ENCODE measurements at places on chromosomes 4 and X.

DNA sequence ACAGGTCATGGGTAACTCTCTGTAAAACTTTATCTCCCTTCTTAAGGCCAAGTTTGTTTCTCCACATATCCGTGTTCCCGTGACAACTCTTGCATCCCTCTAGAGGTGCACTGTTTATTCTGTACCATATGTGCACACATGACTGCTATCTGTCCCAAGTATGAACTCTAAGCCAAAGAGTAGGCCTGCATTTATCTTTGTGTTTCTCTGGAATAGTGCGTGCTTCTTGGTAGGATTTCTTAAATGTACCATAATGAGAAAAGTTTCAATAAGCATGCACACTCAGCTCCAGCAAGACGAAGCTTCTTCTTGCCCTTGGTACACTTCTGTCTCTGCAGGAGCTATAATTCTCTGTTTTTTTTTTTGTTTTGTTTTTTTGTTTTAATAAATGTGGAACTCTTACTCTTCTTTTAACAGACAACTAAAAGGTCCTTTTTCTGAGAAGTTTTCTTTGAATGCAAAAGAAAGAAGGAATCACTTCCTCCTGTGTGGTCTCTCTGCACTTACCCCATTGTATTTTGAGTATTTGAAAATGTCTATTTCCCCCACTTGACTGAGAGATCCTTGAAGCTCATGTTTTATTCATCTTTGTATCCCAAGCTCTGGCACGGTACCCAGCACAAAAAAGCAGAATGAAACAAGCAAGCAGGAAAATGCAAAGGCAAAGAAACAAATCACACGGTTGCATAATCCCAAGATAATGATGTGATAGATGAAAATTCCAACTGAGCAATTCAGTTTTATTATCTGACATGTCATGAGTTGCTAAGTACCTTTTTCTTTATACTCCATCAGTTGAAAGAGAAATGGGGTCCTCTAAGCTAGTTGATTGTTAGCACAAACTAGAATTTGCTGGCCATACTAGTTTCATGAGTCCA, 521.9 kb upstream of the BOD1L1 start:
- DNase-seq = no peak

DNA sequence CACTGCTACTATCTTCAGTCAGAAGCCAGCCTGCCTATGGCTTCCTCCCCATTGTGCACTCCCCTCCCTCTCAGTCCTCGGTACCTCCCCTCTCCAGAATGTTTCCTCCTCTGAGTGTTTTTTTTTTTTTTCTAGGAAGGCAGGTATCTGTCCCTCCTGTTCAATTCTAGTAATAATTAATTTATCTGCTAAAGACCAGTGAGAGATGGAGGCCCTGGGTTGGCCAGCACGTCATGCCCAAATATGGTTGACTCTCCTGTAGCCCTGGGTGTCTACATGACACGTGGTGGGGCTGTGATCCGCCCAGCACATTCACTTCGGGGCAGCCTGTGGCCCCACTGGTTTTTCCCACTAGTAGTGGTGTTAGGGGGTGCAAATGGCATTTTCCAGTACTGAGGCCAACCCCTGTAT, 1.8 kb downstream of the FLNA start:
- DNase-seq = peak; percentile 31

DNA sequence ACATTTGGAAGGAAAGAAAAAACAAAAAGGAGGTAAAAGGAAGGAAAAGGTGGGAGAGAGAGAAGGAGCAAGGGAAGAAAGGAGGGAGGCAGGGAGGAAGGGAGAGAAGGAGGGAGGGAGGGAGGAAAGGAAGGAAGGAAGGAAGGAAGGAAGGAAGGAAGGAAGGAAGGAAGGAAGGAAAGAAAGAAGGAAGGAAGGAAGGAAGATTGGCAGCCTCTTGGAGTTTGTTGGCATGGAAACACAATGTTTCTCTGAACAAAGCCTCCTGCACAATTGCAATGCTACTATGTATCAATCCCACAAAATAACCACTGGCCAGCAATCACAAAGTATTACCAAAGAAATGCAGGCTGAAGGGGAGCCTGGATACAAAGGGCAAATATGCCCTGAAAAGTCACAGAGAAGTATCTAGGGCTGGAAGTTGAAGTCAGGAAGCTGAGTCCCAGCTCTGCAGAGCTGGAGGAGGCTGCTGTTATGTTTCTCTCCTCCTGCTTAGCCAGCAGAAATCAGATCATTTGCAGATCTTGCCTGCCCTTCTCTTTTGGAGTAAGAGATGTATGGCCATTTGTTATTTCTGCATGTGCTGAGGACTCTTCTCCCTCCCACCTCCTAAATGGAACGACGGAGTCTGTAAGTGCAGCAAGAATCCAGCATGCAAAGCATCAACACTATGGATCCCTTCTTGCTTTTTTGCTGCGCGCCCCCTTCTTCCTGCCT, 195.9 kb upstream of the LDB2 start:
- DNase-seq = no peak

- no peak for DNase-seq
Measured at GRCh38 chr4:176444741-176445140, 125.0 kb downstream of the SPCS3 start.

GRCh38 chrX:101260435-101260834, 30.7 kb downstream of the TAF7L start:
- no peak for DNase-seq

- no peak for DNase-seq
Measured at GRCh38 chr4:75822416-75822815, 79.8 kb downstream of the PPEF2 start.

GRCh38 chr4:155667568-155668511, 1.2 kb downstream of the GUCY1A1 start:
- DNase-seq = no peak

GRCh38 chr4:113677325-113677724, 84.2 kb downstream of the CAMK2D start:
- no peak for DNase-seq

DNA sequence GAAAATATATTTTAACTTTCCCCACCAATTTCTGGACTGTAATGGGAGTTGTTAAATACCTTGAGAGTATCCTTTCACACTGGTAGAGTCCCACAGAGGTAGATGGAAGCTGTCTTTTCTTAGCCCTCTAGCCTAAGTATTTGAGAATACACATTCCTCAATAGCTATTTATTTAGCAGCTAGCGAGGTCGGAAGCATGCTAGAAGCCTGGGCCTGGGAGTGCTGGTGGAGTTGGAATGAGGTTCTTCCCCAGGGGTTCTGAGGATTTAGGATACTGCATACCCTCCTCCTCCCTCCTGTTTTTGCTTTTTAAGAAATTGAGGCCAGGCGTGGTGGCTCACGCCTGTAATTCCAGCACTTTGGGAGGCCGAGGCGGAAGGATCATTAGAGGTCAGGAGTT, 999 bp upstream of the KLHL15 start:
- DNase-seq = no peak

GRCh38 chr4:29277381-29277780, 1442.8 kb upstream of the PCDH7 start:
- no peak for DNase-seq

- no peak for DNase-seq
Measured at GRCh38 chr4:169184236-169184635, 86.5 kb downstream of the SH3RF1 start.

DNA sequence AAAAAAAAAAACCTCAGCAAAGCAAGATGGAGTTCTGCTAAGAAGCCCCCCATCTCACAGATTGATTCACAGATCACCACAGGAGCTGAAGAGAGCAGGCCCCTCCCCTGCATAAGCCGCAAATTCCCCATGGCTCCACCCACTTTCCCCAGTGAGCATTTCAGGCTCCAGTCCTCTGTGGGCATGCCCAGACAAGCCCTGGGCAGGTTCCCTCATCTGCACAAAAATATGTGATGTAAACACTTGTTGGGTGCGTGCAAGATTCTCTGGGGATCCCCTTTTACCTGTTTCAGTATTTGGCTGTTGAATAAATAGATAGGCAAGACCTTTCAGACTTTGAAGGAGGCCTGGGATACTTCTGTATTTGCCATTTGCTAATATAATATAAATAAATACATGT, 514.3 kb downstream of the PCDH7 start:
- DNase-seq = peak; percentile 3

DNA sequence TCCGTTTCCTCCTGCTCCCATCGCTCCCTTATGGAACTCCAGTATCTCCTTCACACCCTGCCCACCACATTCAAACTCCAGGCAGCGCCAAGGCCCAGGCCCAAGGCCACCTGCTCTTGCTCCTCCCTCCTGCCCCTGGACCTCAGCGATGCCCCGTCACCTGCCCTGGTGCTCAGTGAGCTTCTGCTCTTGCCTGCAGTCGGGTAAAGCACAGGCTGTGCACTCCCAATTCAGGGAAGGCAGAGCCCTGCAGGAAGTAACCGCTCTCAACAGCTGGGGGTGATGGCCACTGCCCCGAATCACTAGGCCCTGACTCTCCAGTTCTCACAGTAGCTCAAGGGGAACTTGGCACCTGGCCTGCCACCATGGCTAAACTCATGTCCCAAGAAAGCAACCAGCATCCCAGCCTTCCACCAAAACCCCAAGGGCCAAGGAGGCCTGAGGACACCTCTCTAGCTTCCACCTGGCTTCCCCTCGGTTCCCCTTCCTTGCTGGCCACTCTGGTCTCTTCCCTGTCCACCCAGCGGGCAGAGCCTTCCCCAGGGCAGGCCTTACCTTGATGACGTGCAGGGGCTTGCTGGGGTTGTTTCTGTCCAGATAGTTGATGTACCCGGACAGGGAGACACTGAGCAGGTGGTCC, 29.3 kb downstream of the WDR1 start:
- no peak for DNase-seq

- DNase-seq = no peak
Measured at GRCh38 chr4:85423431-85423830, 51.5 kb upstream of the ARHGAP24 start.

DNA sequence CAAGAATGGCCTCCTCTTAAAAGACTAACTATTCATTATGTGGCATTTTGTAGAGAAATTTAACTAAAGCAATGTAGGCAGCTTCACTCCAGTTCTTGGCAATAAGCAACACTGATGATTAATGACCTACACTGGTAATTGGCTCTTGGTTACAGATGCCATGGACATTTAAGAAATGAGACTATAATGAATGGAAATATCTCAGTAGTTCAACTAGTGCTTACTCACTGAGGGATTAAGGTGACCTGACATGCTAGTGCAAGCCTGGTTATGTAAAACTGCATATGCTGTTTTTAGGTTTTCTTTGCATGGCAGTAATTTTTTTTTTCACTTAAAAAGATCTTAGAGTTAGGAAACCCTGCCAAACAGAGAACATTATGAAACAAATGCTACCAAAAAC, 152.7 kb upstream of the AADAT start:
- DNase-seq = no peak

- DNase-seq = no peak
Measured at GRCh38 chr4:152277333-152277732, 258.6 kb downstream of the FBXW7 start.

DNA sequence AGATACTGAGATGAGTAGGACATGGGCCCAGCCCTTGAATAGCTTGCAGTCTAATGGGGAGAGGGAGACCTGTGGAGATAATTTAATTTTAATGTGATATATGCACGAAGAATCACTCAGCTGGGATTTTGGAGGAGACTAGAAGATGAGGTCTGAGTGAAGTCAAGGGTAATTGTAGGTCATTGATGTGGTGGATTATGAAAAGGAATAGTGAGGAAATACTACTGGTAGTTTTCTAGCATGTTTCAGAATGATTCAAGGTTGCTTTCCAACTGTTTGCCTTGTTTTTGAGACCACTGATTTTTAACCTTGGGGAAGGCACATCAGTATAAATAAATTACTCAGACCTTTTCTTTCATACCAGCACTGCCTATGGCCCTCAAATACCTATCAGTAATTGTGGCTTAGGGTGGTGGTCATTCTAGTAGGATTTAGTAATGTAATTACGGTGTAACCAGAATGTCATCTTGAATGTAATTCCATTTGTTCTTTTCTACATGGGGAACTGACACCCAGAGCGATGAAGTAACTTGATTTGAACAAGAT, 25.6 kb downstream of the PTTG2 start:
- DNase-seq = no peak
